Activated CD8-positive, alpha-beta memory T cell treated with anti-CD3 and anti-CD28 coated beads for 24 hours (primary cell): ENCODE measurements at places on chromosomes 7 and 10.
A peak's percentile ranks its signal among the peaks of the same experiment; 100 is the strongest.

DNA sequence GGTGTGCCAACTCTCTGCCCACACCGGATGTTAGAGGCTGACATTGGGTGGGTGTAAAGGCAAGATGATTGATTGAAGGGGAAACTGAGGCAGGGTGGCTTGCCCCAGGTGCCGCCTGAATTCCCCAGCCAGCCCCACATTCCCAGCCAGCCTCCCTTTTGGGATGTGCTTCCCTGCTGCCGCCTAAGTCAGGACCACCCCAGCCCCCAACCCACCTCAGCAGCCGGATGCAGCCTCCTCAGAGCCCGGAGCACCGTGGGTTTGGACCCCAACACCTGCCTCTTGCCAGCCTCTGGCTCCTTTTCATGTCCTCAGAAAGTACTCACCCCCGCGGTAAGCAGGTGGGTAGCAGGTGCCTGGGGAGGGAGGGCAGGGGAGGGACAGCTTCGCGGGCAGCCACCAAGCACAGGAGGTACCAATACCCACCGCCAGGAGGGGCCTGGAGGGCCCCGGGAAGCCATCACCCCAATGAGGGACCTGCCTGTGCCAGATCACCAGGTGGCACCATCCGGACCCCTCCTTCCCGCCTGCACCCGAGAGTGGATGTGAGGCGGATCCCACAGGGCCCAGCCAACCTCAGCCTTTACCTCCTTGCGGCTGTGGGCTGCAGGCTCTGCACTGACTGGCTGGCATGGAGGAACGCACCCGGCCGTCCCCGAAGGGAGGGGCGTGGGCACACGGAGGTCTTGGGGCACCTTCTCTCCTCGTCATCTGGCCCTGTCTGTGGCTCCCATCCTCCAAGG, 60.5 kb downstream of the PWWP2B start:
- DNase-seq: no peak

- DNase-seq: no peak
These were observed 119.4 kb downstream of the GATA3 start for GRCh38 chr10:8173866-8174243.

GRCh38 chr10:18294633-18295032, 154.4 kb downstream of the CACNB2 start:
- no peak for DNase-seq

DNA sequence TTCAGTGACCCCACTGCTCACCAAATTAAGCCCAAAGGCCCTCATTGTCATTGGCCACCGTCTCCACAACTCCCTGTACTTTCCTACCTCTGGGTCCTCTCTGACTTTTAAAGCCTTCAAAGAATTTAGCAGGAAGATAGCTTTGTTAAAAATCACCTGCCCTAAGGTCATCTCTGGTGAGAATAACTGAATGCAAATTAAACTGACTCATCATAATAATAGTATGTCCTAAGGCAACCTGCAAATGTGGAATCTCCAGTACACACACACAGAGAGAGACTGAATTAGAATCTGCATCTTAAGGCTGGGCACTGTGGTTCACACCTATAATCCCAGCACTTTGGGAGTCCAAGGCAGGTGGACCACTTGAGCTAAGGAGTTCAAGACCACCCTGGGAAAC, 24.1 kb downstream of the OAT start:
- no peak for DNase-seq

DNA sequence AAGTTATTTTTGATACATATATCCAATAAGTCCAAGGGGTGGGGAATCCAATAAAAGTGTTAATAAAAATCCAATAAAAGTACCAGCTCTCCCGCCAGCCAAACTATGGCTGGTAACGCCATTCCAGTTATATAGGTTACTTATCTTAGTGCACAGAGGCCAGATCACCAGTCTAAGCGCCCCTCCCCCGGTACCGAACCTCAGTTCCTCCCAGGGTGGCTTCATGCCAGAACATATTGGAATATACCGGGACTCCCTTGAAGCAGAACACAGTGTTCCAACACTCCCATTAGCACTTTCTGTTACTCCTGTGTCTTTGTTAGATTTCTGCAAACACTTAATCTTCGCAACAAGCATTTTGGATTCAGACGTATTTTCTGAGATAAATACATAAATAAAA, 7.5 kb downstream of the FBH1 start:
- DNase-seq: no peak

GRCh38 chr7:76509931-76510877, at the start of gene UPK3B:
TSS of gene UPK3B (plus strand) at chr7:76510552. CDS start at chr7:76510653, 101 bp downstream.
- peak; percentile 51 for DNase-seq

DNA sequence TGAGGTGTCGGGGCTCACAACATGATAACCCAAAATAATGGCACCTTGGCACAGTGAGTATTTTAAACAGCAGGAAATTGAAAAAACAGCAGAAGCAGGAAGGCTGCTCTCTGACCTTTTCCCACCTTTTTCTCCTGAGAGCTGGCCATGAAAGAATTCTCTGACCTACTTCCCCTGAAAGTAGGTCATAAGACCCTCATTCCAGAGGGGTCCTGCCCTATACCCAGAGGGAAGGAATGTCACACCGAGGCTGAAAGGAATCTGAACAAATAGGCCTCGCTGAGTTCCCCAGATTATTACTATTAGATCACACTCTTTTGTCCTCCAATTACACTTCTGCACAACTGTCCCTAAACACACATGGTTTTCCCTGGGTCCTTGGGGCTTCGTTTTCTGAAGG, 18.8 kb downstream of the CPVL start:
- no peak for DNase-seq

GRCh38 chr10:111266165-111266564, 189.3 kb downstream of the ADRA2A start:
- DNase-seq: no peak

- no peak for DNase-seq
These were observed 143.2 kb downstream of the JAZF1 start for GRCh38 chr7:28037220-28038010.

DNA sequence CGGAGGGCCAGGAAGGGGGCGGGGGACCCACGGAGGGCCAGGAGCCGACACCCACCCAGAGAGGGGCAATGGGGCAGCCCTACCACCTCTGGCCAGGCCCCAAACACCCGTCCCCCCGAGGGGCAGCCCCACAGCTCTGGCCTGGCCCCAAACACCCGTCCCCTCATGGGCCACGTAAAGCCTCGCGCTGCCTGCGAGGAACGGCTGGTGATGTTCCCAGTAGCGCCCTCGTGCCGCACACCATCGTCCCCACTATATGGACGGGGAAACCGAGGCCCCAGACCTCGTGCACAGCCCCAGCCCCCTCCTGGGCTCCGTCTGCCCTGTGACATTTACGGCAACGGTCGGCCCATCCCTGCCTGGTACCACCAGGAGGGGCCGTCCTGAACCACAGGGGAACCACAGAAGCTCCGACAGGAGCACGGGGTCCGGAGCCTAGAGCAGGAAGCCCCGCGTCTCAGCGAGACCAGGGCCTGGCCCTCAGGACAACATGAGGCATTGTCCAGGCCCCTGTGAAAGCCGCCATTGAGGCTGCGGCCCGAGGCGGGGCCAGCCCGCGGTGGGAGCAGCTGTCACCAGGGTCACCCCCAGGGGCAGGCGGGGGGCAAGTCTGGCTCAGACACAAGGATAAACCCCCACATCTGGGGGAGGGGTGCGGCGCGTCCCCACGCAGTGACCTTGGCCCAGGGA, 35.6 kb downstream of the GET4 start:
- no peak for DNase-seq

- no peak for DNase-seq
These were observed 98.2 kb upstream of the NEBL start for GRCh38 chr10:20995123-20995987.

DNA sequence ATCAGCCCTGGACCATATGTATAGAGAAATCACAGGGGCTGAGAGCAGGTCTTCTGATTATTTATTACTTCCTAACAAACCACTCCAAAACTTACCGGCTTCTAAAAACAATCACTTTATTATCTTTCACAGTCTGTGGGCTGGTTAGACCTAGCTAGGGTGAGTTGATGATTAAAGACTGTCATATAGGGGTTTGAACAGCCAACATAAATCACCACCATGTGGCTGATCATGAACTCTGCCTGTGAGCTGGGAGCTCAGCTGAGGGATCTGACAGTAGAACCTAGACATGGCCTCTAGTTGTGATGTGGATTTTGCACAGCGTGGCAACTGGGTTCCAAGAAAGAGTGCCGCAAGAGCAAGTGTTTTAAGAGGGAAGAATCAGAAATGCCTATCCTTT, 305.4 kb downstream of the CSTF2T start:
- DNase-seq: no peak

DNA sequence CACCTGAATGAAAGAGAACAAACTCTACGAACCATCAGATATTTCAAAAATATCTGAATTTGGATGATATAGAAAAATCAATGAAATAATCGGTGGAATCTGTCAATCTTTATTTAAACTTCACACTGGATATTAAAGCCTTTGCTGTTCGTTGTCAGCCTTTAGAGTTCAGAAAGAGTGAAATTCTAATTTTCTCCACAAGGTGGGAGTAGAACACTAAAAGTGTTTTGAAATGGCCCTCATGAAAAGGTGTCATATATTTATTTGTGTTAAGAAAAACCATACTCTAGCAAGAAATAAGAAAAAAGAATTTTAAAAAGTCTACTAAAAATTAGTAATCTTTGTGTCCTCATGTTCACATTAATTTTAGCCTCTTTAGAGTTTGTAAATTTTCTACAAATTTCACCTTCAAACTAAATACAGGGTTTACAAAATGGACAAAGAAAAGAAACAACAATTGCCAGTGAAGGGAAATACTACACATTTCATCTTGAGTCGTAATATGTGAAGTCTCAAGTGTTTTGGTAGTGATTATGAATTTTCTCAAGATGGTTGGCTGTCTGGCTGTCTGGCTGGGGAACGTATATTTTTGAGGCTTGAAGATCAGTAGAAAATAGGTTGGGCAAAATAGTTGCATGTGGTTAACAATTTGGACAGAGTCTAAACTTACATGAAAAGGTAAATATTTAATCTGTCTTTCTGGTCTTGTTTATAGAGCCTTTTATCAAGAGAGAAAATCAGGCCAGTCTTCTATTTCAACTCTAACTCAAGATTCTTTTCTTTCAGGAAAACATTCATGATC, 43.7 kb downstream of the DNAJB9 start:
- DNase-seq: no peak

- DNase-seq: no peak
These were observed 638.5 kb downstream of the CCSER2 start for GRCh38 chr10:84966708-84967441.

- peak; percentile 67 for DNase-seq
These were observed at the start of gene SMO for GRCh38 chr7:129188372-129188891. TSS of gene SMO (plus strand) at chr7:129188633. CDS start at chr7:129189152, 519 bp downstream.

- DNase-seq: peak; percentile 83
These were observed 8.4 kb upstream of the LFNG start for GRCh38 chr7:2510909-2511768.

DNA sequence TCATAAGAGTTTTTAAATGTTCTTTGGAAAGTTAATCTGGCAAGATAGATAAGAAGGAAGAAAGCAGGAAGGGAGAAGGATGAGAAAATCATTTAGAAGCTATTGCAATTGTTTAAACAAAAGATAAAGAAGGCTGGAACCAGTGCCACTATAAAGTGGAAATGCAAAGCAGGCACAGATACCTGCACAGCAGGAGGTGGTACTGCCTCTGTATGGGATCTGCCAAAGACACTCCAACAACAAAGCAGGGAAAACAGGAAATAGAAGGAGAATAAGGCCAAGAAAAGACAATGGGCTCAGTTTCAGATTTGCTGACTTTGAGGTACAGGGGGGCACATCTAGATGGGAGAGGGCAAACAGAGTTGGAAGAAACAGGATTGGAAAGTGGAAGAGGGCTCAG, 138.6 kb downstream of the PPP1R17 start:
- DNase-seq: no peak

GRCh38 chr7:50368366-50368765, 63.9 kb downstream of the IKZF1 start:
- no peak for DNase-seq

GRCh38 chr10:113569576-113569975, 16.7 kb downstream of the HABP2 start:
- no peak for DNase-seq

- DNase-seq: no peak
These were observed 1.1 kb downstream of the VGF start for GRCh38 chr7:101164071-101164840.

- DNase-seq: no peak
These were observed 18.9 kb downstream of the ANLN start for GRCh38 chr7:36408589-36408988.

DNA sequence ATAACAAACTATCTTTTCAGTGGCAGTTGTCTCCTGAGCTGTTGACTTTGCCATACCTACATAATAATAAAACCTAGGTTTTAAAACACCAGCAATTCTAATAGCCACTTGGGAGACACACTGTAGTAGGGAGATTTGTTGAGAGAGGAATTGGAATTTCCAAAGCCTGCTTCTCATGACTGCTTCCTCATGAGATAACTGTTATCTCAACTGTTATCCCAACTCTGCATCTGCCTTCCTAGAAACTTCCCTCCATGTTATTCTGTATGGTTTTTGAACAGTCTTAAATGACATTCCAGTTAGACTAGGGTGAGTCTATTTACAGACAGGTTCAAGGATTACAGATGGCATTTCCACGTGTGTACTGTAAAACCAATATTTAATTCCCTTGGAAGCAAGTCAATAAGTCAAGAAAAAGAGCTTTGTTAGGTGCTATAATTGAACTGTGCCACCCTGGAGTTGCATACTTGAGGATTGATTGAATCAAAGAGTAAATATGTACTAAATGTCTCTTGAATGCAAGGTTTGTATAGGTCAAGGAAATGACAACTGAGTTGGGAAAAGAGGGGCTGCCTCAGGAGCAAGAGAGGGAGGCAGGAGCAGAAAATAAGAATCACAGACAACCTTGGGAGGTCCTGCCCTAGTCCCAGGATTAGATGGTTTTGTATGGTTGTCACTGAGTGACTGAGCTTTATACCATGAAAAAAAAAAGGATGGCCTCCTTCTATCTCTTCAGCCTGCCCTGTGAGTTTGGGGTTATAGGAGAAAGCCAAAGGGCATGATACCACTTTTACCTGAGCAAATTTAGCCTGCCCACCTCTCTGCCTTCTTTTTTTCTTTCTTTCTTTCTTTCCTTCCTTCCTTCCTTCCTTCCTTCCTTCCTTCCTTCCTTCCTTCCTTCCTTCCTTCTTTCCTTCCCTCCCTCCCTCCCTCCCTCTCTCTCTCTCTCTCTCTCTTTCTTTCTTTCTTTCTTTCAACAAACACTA, 9.9 kb upstream of the TM9SF3 start:
- no peak for DNase-seq

- DNase-seq: no peak
These were observed 33.2 kb downstream of the NRF1 start for GRCh38 chr7:129644634-129645230.

DNA sequence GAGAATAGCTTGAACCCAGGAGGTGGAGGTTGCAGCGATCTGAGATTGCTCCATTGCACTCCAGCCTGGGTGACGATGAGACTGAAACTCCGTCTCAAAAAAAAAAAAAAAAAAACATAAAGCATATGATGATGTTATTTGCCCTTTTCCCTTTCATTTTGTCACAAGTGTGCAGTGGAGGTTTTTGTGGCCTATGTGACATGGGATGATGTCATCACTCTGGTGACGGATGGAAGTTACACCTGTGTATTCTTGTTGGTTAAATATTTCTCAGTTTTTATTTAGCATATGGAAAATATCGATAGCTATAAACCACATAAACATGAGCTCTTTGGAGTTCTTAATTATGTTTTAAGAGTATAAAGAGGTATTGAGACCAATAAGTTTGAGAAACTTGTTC, 71.8 kb upstream of the EMX2 start:
- no peak for DNase-seq
